T-helper 1 cell (primary cell): ENCODE measurements at places on chromosomes 12 and 14.

GRCh38 chr14:101118746-101119591 lies 215.4 kb upstream of the RTL1 start:
- DNase-seq: no peak

GRCh38 chr14:60094306-60094897 lies 2.7 kb downstream of the PCNX4 start:
- DNase-seq: peak; percentile 72

DNA sequence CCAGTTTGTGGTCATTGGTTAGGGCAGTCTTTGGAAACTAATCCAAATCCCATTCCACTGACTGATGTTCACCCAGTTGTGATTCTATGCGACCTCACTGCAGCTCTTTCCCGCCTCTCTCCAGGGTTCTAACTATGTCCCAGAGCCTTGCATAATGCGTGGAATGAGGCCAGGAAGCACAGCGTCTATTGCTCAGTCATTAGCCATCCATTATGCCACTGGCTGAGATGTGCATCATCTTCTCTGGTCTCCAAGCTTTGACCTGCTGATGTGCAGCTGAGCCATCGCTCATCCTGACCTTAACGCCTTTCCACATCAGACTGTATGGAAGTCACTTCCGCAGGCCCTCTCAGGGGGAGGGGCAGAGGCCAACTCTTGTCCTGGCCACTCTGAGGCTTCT lies 115.4 kb upstream of the VRK1 start:
- DNase-seq: no peak

GRCh38 chr12:117072736-117073490 lies 26.3 kb downstream of the TESC start:
- no peak for DNase-seq

DNA sequence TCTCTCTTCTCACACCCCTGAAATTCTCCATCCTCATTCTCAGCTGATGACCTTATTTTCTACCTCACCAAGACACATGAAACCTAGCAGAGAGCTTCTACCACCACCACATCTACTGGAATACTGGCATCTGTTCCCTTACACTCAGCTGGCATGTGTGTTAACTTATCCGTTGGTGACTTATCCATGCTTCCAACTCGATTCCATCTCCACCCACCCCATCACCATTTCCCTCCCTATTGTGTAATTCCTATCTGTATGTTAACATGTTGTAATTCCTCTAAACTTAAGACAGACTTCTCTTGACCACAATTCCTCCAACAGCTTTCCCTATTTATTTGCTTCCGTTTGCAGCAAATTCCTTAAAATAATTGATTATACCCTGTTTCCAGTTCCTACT lies 15.4 kb downstream of the C1S start:
- no peak for DNase-seq

DNA sequence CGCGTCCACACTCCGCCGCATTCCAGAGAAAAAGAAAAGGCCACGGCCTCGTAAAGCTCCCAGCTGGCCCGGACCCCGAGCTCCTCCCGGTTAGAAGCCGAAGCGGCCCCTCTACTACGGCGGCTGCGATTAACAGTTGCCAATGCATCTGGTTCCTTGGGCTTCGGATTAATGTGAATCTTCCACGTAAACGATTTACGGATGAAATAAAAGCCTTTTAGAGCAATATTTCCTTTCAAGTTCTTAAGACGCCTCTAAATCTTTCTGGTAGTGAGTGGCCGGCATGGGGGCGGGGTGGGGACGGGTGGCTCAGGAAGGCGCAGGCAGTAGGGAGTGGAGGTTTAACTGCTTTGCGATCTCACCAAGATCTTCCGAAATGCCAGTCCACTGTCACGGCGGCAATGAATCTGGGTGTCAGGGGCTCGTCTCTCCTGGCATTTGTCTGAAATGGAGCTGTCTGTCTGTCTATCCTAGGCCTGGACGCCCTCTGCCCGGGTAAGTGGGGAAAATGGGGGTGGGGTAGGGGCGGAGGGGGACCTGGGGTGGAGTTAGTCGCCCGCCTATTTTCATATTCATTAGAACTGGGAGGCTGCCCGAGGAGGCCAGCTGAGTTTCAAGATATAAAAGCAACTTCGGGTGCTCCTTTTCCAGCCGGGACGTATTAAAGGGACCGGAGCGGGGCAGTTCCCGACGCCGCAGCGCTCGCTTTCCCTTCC lies 413 bp upstream of the ALX1 start:
- no peak for DNase-seq

DNA sequence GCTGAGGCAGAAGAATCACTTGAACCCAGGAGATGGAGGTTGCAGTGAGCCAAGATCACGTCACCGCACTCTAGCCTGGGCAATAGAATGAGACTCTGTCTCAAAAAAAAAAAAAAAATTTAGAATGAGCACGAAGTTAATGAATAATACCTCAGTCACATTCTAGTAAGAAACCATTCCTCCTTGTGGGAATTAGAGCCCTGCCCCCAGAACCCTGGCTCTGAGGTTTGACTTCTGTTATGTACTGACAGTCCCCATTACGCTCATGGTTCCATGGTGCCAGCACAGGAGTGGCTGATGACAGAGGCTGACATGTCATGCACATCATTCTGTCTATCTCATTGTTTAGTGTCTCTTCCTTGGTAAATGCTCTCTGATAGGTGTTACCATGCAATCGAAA lies 132.6 kb upstream of the FGD4 start:
- DNase-seq: no peak

DNA sequence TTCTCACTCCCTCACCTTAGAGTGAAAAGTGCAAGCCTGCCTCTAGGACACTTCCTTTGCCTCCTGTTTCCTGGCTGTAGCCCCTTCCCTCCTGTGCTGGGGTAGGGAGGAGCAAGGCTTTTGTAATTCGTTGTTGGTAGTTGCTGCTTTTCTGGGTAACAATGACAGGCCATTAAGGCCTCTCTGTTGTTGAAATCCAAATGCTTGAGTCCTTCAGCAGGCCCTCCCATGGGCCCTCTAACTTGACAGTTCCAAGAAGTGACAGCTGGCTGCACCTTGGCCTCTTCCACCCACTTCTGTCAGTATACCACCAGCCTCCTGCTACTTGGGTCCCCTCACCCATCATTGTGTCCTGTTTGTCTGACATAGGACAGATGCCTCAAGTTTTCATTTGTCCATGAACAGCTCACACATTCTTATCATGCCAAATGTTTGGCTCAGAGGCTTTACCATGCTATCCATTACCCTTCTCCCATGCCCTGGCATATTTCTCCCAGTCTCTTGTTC lies 103.7 kb upstream of the PDE3A start:
- no peak for DNase-seq

GRCh38 chr14:42322531-42323284 lies 716.0 kb downstream of the LRFN5 start:
- no peak for DNase-seq

GRCh38 chr12:99911967-99912366 lies 72.8 kb downstream of the ANKS1B start:
- no peak for DNase-seq

GRCh38 chr12:31906557-31907301 lies 52.5 kb upstream of the RESF1 start:
- DNase-seq: no peak

- DNase-seq: no peak
Measured at GRCh38 chr12:96824074-96824837, 82.8 kb upstream of the NEDD1 start.

- no peak for DNase-seq
Measured at GRCh38 chr12:52720365-52720886, 17.1 kb upstream of the KRT77 start.

GRCh38 chr14:22107753-22108152 lies 434.1 kb upstream of the OR4E1 start:
- no peak for DNase-seq

DNA sequence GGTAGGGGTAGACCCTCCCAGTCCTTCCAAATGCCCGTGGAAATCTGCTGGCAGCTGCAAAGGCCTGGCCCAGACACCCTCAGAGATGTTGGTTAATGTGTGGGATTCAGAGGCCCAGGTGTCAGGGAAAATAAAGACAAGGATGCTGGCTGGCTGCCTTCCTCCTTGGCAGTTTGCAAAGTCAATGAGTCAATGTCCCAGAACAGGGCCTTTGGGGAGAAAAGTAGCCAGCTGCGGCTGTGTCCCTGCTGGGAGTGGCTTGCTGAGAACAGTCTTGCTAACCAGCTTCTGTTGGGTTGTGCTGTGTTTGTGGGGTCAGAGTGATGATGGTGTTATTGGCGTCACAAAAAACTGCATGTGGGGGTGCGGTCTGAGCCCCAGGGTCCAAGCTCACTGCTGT lies 29.2 kb downstream of the GLRX5 start:
- DNase-seq: no peak

GRCh38 chr12:46891306-46891705 lies 65.5 kb upstream of the SLC38A4 start:
- no peak for DNase-seq

DNA sequence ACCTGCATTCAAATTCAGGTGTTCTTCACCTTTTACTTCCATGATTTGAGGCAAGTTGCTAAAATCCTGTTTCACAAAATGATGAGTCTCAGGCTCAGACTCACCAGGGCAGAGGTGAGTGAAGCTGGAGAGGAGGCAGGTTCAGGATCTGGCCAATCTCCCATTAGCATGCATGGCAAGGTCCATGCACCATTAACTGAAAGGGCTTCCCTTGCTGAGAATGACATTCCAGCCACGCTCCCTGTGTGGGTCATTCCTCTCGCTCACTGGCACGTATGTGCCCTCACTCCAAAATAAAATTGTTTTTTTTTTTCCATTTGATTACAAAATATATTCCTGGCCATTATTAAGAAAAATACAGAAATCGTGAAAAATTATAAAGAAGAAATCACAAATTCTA lies 257.6 kb downstream of the C12orf75 start:
- DNase-seq: no peak

- no peak for DNase-seq
Measured at GRCh38 chr12:24950231-24950834, 1.4 kb upstream of the BCAT1 start.

GRCh38 chr14:30651937-30652336 lies 29.8 kb downstream of the SCFD1 start:
- no peak for DNase-seq

DNA sequence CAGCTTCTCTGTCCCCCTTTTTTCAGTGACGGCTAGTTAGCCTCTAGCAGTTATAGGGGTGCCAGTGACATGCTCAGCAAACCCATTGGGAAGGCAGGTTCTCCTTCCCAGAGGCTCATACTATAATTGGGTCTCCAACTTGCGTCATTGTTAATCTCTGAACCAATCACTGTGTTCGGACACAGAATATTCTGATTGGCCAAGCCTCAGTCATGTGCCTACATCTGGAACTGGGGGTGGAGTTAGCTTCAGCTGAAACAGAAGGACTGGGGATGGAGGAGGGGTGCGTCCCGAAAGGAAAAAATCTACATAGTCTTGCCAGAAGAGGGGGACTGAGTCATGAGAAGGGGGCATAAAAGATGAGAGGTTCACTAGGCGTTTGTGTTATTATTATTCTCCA lies 165.6 kb downstream of the SUDS3 start:
- DNase-seq: no peak

GRCh38 chr12:132600048-132601032 lies 10.0 kb downstream of the LRCOL1 start:
- DNase-seq: no peak

- no peak for DNase-seq
Measured at GRCh38 chr12:49556391-49557186, 11.4 kb downstream of the MCRS1 start.

DNA sequence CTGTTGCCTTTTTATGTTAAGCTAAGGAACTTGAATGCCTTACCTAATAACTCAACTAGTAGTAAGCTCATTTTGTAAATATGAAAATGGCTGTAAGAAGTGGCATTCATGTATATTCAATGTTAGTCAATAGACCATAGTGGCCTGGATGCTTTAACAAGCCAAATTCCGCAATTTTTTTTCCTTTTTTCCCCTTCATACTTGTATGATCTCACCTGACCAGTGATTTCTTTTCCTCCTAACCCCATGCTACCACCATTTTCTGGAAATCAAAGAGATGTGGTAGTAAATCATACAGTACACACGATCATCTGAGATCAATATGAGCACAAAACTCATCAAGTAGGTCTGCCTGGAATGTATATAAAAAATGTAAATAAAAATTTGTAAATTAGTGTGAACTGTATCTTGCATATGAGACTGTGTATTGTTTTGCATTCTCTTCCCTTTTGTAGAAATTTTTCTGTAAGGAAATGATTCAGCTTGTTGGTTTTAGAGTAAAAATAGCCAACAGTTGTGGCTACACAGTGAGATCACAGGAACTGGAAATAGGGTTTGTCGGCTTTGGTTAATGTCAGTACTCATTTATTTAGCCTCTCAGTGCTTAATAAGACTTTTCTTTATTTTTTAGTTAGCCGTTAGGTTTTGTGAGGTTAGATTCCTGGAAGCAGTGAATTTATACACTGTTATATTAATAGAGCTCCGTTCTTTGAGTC lies 62.5 kb downstream of the ETNK1 start:
- no peak for DNase-seq

DNA sequence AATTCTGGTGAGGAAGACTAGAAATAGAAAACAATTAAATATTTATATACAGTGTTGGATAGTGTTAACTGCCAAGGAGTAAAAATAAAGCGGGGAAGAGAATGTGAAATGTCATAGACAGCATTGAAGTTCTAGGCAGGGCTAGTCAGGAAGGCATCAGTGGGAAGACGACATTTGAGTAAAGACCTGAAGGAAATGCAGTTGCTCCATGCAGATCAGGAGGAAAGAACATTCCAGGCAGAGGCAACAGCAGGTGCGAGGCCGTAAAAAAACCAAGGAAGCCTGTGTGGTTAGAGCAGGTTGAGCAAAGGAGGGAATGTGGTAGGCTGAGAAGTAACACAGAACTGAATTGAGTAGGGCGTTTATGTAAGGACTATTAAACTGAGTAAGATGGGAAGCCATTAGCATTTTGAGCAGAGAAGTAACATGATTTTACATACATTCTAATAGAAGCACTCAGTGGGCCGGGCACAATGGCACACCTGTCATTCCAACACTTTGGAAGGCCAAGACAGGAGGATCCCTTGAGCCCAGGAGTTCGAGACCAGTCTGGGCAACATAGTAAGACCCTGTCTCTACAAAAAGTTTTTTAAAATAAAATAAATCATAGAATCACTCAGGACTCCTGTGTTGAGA lies 14.9 kb downstream of the SLC35E3 start:
- DNase-seq: no peak

DNA sequence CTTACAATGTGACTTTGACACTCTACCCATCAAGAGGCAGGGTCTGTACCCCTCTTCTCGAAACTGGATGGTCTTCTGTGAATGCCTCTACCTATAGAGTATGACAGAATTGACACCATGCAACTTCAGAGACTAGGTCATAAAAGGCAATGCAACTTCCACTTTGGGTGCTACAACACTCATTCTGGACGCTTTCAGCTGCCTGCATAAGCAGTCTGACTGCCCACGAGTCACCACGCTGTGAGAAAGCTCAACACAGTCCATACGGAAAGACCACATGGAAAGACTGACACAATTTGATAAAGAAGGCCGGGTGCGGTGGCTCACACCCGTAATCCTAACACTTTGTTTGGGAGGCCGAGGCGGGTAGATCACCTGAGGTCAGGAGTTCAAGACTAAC lies 14.9 kb downstream of the SLC7A7 start:
- DNase-seq: no peak

DNA sequence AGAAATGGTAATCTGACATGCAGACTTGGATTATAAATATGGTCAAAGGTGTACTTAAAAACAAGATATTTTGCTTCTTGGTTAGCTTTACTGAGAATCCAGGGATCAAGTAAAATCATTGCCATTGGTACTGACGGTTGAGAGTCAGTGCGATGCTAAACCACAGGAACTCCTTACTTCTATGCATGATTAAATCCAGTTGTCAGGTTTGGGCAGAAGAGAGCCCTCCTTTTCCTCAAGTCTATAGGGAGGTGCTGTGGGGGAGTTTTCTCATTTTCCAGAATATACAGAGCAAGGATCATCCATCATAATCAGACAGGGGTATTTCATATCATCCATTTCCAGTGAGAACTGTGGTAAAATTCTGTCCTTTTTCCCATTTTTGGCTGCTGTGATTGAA lies 839.1 kb downstream of the NRXN3 start:
- DNase-seq: no peak
